Urothelium cell line (cell line): ENCODE measurements at places on chromosomes 13 and 19.

DNA sequence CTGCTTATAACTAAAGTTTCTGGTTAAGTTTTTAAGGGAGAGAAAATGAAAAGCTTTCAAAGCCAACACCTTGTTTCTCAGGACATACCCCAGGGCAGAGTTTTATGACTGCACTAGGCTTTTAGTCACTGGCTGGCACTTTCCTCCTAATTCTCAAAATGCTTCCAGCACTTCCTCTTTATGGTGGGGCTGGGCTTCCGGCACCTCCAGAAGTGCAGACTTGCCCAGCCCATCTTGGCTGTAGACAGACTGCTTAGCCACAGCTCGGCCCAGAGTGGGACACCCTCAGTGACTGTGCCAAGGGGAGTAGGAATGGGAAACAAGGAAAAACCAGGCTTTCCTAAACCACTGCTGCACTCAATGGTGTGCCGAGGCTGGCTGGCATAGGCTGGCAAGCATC is 23.2 kb upstream of the GTF3A start:
- DNase-seq: no peak

GRCh38 chr13:52447354-52447753 is 3.1 kb downstream of the VPS36 start:
- DNase-seq: no peak

DNA sequence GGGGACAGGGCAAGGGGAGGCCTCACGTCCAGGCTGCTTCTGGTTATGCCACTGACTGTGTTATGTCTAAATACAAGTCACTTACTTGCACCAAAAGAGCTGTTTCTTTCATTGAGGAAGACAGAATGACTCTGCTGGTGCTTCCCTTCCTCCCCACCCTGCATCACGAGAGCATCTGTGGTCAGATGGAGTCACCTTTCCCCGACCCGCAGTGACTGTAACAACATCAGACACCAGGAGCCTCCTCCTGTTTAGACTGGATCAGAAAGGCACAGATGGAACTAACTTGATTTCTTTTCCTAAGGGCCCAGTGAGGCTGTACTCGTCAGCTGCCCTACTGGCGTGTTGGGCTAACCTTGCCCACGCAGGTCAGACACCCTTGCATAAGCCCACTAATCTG is 90.3 kb upstream of the ZNF536 start:
- DNase-seq: no peak

- DNase-seq: peak; percentile 63
Observed at GRCh38 chr19:44869733-44870470, 21.2 kb upstream of the TOMM40 start.

DNA sequence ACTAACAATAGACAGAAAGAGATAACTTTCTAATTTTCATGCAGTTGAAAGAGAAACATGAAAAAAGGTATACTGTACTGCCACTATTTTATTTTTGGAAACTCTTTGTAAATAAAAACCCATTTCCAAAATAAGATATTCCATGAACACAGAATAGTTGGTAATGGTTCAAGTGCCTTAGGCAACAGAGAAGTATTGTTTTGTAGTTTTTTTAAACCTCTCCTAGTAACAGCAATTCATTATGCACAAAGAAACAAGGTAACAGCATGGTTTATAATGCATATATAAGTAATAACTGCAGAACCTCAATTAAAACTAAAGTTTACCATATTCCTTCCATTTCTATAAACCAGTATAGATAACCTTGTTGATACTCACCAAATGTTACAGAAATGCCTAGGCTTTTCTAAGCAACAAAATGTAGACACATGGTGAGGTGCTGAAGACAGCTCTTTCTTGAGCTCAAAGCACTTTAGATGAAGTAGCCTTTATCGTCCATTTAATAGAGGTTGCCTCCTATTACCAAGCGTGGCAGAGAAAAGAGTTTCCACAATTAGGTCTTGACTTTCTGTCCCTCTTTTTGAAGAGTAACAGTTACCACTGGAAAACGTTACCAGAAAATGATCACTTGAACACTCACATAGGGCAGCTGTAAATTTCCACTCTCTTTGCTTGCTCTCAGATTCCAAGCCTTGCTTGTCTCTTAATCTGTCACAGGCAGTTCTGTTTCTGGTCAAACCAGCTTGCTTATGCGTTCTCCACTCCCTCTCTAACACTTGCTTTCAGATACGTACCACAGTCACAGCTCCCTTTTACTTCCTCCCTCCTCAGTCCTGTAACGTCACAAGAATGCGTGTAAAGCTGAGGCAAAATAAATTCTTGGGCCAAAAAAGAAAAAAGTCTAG is 42.9 kb downstream of the CAB39L start:
- DNase-seq: no peak

DNA sequence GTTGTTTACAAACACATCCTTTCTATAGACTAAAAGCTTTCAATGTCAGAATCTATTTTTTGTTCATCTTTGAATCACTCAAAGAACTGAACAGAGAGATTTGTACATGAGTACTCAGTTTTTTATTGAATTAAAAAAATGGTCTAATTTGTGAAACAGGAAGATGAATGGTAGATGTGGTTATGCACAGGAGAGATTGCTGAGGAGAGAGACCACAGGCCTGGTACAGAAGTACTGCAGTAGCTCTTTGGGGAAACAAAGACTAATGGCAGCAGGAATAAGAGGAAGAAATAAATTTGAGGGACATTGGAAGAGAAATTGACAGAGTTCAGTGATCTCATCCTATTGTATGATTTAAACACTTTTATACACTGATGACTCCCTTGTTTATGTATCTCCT is 222.0 kb upstream of the ARGLU1 start:
- DNase-seq: no peak

- DNase-seq: peak; percentile 44
Observed at GRCh38 chr13:105991622-105992277, 543.7 kb downstream of the EFNB2 start.

DNA sequence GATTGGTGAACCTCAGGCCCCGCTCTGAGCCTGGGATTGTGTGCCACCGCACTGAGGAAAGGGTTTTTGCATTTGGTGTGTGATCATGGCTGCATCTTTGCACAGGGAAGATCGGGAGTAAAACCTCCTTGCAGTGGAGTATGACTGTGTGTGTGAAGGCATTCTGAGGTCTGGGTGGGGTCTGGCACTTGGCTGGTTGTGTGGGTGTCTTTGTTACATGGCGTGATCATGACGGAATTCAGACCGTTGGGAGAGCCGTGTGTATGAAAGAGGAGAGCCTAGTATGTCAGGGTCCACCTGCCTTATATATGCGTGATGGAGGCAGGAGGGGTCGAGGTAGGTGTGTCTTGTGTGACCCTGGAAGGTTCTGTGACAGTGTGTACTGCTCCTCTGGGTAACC is 740 bp upstream of the BEST2 start:
- no peak for DNase-seq

GRCh38 chr19:14943601-14944000 is 2.3 kb downstream of the OR7C2 start:
- no peak for DNase-seq

DNA sequence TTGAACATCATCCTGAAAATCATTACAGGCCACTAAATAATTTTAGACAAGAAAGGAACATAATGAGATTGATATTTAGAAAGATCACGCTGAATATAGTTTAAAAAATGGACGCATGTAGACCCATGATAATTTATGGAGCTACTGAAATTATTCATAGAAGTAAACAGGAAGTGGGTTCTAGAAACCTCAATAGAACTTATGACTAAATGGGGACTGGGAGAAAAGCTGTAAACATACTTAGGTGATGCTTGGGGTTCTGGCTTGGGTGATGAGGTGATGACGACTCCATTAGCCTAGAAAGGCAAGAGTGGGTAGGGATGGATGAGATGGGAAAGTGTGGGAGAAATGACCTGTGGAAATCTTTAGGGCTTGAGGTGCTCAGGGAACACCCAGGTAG is 484.0 kb downstream of the MYO16 start:
- DNase-seq: no peak

DNA sequence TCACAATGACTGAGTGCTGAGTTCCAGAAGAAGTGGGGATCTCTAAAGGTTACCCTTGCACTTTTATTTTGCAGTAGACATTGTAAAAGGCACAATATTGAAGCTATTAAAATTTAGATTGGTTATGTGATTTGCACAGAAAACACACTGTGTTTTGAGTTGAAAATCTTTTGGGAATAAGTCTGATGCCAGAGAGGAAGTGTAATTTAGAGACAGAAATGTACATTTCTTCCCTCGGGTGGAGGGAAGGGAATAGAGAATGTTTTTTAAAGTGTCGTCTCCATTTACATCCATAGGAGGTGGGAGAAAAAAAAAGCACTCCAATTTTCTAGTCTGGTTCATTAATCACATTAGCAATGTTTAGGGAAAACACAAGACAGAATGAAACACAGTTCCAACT is 465.8 kb downstream of the OLFM4 start:
- no peak for DNase-seq

DNA sequence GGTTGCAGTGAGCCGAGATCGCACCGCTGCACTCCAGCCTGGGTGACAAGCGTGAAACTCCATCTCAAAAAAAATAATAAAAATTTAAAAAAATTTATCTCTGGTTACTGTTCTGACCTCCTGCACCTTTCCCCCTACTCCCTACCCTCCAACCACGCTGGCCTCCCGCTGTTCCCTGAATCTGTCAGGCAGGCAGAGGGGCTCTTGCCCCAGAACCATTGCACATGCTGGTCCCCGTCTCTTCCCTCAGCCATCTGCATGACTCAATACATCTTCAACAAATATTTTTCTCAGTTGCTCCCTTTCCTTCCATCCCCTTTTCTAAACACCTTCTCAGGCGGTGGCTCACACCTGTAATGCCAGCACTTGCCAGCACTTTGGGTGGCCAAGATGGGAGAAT is 1.1 kb upstream of the FAM187B start:
- no peak for DNase-seq
